ENCODE measurements at places on chromosomes 5 and 9.
A peak's percentile ranks its signal among the peaks of the same experiment; 100 is the strongest.

DNA sequence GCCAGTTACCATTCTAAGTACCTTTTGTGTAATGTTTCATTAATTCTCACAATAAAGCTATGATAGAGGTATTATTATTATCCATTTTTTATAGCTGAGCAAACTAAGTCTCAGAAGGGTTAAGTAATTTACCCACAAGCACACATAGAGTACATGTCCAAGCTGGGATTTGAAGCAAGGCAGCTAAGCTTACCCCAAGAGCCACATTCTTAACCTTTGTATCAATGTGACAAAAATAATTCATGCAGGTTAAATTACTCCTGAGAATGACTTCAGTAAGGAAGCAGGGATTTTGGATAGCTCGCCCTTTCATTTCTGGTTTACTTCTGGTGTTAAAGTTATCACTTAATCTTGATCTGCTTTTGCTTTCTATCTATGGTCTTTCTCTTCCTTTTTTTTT, 141.9 kb downstream of the ACTBL2 start:
- no peak for DNase-seq

- DNase-seq: no peak
Measured at GRCh38 chr9:125902214-125902613, 155.0 kb downstream of the PBX3 start.

DNA sequence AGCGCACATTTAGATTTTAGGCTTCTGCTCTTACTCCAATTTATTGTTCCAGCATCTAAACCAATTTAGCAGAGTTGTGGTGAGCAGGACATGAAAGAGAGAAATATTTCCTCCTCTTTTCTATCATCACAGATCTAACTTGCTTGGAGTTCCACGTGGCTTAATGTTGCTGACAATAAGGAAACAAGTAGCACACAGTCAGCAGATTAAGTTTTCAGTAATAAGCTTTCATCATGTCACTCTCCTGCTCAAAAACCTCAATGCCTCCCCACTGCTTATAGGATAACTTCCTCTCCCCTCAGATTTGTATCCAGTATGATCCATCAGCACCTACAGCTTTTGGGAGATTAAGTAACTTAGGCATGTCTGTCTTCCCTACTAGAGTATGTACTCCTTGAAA, 10.4 kb upstream of the SSBP2 start:
- DNase-seq: no peak

GRCh38 chr5:113394658-113395057, 40.1 kb downstream of the TSSK1B start:
- DNase-seq: no peak

DNA sequence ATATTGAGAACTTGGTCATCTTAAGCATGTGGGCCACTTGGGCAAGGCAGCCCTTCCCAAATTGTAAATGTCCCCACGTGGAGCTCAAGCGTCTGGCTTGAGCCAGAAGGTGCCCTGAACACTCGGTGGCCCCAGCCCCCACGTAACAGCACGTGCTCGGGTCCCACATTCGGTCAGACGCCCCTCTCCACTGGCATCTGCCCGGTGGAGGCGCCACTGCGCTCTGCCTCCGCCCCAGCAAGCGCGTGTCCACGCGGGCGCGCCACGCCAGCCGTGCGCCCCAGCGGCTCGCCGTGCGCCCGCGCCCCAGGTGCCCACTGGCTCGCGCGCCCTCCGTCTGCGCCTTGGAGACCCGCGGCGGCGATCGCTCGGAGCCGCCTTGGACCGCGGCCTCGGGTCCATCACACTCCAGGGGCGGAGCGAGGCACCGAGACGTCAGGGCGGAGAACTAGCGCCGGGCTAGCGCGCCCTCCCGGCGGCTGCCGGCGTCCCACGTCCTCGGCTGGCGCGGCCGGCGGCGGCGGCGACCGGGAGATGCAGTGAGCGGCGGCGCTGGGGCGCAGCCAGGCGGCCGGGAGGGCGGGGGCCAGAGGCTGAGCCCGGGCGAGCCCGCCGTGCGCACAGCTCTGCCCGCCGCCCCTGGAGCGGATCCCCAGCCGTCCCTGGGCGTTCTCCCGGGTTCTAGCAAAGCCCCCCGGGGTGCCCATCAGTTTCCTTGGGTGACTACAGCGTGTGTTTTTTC, at the start of gene PALM2AKAP2:
TSS of gene PALM2AKAP2 (plus strand) at position 488 of the 742 bp plus-strand sequence. CDS start 291 bp downstream, outside the sequence.
- DNase-seq: no peak

DNA sequence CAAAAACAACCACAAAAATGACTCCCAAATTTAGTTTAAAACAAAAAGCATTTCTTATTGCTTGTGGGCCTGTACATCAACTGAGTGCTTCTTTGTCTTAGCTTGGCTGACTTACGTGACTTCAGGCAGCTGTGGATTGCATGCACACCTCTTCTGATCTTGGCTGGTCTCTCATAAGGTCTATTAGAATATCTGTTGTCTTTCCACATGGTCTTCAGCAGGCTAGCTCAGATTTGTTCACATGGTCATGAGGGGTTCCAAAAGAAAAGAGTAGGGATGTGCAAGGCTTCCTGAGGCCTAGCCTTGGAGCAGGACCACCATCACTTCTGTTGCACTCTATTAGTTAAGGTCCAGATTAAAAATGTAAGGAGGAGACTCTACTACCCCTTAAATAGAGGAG, 120.1 kb downstream of the LRRC70 start:
- DNase-seq: no peak

DNA sequence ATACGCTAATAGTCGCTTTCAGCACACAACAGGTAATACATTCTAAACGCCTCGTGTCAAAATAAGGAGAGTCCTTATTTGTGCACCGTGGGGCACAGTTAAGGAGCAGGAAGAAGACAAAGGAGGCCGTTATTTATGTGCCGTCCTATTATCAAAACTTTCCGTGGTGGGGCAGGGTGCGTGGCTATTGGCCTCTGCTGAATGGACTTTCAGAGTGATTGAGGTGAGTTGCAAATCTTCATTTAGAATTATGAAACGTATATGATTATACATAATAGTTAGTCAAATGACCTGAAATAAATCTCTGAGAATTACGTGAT, 833 bp downstream of the C5orf24 start:
- DNase-seq: no peak

DNA sequence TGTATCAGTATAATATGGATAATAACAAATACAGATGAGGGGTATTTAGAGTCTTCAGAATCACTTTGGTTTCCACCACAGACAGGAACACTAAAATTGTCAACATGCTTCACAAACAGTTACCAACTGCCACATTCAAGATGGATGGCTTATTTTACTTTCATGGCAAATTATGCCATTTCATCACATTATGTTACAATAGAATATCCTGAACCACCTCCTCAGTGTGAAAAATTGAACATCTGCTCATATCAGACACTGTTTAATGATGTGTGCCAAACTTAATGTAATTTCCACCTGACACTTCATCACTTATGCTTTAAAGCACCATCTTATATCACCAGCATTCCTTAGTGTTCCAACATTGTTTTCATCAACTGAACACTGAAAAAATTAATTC, 357.4 kb downstream of the KCNN2 start:
- no peak for DNase-seq

GRCh38 chr5:115490596-115490995, 54.0 kb downstream of the FEM1C start:
- DNase-seq: no peak

GRCh38 chr9:4750023-4750673, 9.1 kb upstream of the AK3 start:
- no peak for DNase-seq

- no peak for DNase-seq
Measured at GRCh38 chr5:102722931-102723330, 32.2 kb upstream of the PAM start.

DNA sequence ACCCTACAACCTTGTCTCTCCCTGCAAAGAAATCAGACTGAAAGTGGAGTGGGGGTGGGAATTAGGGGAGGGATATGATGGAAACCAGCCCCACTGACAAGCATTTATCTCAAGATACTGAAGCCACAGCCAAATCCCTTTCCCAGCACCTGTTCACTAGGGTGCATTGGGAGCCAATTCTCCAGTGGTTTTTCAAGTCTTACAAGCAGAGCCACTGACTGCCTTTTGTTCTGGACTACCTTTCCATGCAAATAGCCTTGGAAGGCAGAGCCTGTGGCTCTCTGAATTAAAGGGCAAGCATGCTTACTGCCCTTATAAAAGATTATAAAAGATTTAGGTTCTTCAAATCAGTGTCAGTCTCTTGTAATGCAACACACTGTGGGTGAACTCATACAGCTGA, 8.8 kb upstream of the GGTA1 start:
- no peak for DNase-seq

- DNase-seq: no peak
Measured at GRCh38 chr5:102991802-102992201, 128.1 kb downstream of the GIN1 start.

DNA sequence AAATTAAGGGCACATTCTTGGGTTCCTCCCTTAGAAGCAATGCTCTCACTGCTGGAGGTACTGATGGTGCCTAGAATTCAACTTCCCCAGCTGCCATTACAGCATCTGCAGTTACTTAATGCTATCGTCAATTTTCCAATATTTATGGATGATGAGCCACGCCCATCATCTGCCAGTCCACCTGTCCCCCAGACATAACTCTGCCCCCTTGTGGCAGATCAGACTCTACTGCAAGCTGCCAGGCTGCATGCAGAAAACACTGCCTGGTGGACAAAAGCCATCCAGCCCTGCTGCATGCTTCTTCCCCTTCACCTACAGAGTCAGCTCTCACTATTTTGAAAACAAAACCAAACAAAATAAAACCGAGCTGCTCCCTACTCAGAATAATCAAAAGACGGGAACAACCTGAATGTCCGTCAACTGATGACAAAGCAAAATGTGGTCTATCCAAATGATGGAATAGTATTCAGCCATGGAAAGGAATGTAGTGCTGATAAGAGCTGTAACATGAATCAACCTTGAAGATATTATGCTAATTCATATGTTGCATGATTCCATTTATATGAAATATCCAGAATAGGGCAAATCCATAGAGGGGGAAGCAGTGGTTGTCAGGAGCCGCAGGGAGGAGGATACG, 66.4 kb downstream of the RETREG1 start:
- no peak for DNase-seq

GRCh38 chr9:93232388-93232960, 48.5 kb downstream of the WNK2 start:
- DNase-seq: no peak

DNA sequence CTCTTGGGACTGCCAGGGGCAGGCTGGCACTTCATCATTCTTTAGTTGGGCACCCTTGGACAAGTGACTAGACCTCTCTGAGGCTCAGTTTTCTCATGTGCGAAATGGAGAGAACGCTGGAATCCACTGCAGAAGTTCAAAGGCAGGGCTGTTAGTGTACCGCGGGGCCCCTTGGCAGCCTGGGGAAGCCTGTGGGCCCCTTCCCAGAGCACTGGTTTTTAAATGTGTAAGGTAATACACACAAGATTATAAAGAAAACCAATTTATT, 209.5 kb upstream of the MVB12B start:
- DNase-seq: no peak

- no peak for DNase-seq
Measured at GRCh38 chr5:12313602-12314001, 409.4 kb upstream of the CTNND2 start.

GRCh38 chr9:112750016-112750763, at the start of gene SNX30:
Gene SNX30 (plus strand): TSS chr9:112750760. CDS start chr9:112751002, 242 bp downstream.
- DNase-seq: peak; percentile 80

- DNase-seq: no peak
Measured at GRCh38 chr5:110807169-110807568, 68.4 kb downstream of the SLC25A46 start.

GRCh38 chr9:89802781-89803355, 198.1 kb downstream of the GADD45G start:
- DNase-seq: peak; percentile 47

DNA sequence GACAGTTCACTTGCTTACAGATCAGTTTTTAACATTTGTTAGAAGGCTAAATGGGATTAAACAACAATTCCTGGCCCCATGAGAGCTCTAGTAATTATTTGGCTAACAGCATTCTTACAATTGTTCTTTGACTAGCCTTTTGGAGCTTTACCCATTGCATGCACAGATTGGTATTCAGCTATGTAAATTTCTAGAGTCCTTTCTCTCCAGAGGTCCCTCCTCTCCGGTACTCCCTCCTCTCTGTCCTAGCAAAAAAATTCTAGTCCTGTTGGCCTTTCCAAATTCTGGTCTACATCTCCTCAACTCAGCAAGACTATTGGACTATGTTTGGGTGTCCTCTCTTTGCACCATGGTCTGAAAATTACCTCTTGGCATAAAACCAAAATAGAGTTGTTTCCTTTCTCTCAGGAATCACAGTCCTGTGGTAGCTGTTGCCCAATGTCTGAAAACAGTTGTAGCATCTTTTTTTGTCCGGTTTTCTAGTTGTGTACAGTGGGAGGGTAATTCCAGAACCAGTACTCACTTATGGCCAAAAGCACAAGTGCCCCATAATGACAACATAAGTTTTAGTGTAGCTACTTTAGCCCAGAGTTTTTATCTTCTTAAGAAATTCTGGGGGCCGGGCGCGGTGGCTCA, 18.1 kb downstream of the SAR1B start:
- DNase-seq: no peak

GRCh38 chr5:55278778-55279177, 28.7 kb downstream of the DHX29 start:
- DNase-seq: no peak

DNA sequence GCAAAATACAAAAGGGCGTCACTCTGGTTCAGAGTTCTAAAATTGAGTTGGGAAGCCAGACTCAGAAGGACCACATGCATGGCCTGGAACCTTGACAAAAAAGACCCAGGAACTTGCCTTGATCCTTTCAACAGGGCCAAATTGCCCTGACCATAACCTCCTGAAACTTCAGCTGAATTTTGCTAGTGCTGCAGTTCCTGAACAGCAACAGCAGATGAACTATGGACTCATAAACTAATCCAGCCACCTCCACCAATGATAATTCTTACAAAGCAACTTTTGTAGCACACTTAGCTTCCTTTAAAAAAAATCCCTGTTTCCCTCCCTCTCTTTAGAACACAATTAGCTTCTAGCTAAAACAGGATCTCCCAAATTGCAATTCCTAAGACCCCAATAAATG, 155.9 kb downstream of the MAT2B start:
- no peak for DNase-seq

DNA sequence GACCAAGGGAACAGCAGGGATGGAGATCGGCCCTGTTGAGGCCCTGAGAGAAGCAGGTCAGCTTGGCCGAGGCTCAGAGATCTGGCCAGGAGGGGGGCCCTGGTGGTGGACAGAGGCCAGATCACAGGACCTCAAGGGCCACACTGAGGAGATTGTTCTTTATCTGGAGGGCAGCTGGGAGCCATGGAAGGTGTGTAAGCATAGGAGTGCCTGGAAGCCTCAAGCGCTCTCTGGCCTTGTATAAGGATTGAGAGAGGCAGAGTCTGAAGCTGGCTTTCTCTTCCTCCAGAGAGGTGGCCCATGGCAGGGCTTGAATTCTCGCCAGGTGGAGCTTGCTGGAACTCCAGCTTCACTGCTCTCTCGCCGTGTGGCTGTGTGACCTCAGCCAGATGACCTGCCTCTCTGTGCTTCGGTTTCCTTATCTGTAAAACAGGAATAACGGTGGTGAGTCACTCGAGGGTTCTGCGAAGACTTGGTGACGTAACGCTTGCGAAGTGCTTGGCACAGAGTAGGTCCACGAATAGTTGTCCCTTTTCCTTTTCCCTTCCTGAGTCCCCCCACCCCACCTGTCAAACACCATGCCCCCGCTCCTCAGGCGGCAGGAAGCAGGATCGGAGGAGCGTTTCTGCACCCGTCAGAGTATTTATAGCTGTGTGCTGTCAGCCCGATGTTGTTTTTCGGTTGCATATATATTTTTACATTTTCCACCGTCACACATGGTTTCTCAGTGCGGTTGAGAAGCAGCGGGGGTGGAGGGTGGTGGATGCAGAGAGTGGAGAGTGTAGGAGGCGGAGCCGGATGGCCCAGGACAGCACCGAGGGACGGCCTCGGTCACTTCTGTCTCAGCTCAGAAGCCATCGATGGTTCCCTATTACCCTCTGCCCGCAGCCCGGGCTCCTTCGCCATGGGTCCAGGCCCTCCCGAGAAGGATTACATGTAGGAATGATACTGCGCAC, 17.0 kb upstream of the CRB2 start:
- DNase-seq: no peak
